ENCODE measurements at places on chromosomes 4 and X.

- DNase-seq = no peak
Measured at GRCh38 chr4:64533637-64534036, 124.4 kb upstream of the TECRL start.

DNA sequence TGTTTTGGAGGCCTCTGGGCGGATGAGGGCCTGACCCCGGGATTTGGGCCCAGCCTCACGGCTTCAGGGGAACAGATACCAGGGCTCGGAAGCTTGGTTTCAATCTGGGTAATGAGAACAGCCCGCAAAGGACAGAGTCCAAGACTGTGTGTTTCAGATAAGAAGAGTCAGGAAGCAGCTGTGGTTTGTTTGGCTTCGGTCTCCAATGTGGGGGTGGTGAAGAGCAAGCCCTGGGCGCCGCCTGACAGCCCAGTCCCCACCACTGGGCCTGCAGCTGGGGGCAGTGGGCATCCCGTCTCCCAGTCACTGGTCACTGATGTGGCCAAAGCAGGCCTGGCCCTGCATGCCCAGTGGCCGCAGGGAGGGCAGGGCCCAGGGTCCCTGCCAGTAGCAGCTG lies 9.1 kb downstream of the WFS1 start:
- DNase-seq = peak; percentile 79

GRCh38 chr4:168152837-168153500 lies 60.6 kb downstream of the ANXA10 start:
- no peak for DNase-seq

DNA sequence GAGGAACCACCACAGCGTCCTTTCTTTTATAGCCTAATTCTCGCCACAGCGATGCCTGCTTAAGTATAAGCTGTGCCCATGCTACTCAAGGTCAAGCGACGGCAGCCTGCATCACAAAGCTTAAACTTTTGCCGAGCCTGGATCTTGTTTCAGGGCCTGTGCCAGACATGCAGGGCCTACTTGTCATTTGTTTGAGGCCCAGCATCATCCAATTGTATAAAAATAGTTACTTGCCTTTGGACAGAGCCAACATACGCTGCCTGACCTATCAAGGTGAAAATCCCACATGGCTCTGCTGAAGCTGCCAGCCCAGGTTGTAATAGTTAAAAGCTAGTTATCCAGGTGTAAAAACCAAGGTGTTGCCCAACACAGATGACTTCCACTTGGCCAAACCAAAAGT lies 107.1 kb downstream of the TMEM131L start:
- no peak for DNase-seq

GRCh38 chr4:43496602-43497001 lies 604.1 kb downstream of the GRXCR1 start:
- DNase-seq = no peak

DNA sequence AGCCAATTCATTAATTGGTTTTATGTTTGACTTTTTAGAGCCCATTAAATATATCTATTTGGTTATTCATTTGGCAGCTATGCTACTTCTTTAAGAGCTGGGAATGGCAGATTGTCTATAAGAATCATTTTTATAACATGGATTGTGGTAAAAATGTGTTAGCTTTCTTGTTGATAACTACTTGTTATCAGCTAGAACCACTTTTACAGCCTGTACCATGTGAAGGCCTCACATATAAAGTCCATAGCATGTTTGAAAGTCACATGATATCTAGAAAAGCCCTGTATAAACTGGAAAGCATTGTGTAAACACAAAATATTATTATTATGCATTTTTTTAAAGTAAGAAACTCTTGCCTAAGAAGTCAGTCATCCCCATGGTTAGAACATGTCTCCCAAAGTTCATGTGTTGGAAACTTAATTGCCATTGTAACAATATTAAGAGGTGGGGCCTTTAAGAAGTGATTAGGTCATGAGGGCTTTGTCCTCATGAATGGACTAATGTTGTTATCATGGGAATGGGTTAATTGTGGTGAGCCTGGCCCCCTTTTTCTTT lies 110.9 kb upstream of the BMP2K start:
- no peak for DNase-seq

GRCh38 chr4:17654701-17655100 lies 40.3 kb downstream of the MED28 start:
- no peak for DNase-seq

- DNase-seq = peak; percentile 44
Measured at GRCh38 chrX:154546354-154547244, at the start of gene G6PD. G6PD (minus strand) TSS chrX:154546846; CDS start chrX:154546155, 691 bp downstream.
